ENCODE measurements at places on chromosomes 5 and 9. TPM values are rescaled to one million over a fixed set of nuclear protein-coding genes. Genes with fewer than 3 reads are reported as not detected.

DNA sequence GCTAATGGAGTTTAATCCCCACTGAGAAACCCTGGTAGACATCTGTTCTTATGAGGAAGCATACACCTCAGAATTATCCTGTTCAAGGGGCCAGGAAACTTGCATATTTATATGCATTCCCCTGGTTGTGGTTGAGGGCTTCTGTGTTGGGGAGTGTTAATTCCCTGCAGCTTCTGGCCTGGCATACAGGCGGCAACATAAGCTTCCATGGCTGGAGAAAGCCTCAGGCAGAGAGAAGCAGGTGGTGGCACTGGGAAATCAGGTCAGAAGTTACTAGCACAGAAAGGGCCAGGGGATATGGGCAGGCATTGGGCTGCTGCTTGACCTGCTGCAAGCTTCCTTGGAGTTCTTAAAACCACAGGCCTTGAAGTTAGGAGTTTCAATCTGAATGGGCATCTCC lies 166.1 kb upstream of the SEMA6A start:
- DNase-seq: no peak

- DNase-seq: no peak
These were observed 118.1 kb downstream of the C9orf152 start for GRCh38 chr9:110089681-110090370.

PCDHGA7 gene
- 0.07 TPM for total RNA-seq

PHF19 gene
- total RNA-seq: 254 TPM

DNA sequence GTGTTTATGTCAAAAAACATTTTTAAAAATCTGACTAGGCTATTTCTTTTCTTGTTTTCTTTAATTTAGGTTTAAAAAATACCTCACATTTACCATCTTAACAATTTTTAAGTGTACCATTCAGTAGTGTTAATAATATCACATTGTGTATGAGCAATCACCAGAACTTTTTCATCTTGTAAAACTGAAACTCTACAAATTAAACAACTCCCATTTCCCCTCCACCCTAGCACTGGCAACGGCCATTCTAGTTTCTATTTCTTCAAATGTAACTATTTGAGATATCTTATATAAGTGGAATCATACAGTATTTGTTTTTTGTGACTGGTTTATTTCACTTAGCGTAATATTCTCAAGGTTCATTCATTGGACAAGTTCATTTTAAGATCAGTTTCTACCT lies 27.7 kb downstream of the PLCXD3 start:
- no peak for DNase-seq

DNA sequence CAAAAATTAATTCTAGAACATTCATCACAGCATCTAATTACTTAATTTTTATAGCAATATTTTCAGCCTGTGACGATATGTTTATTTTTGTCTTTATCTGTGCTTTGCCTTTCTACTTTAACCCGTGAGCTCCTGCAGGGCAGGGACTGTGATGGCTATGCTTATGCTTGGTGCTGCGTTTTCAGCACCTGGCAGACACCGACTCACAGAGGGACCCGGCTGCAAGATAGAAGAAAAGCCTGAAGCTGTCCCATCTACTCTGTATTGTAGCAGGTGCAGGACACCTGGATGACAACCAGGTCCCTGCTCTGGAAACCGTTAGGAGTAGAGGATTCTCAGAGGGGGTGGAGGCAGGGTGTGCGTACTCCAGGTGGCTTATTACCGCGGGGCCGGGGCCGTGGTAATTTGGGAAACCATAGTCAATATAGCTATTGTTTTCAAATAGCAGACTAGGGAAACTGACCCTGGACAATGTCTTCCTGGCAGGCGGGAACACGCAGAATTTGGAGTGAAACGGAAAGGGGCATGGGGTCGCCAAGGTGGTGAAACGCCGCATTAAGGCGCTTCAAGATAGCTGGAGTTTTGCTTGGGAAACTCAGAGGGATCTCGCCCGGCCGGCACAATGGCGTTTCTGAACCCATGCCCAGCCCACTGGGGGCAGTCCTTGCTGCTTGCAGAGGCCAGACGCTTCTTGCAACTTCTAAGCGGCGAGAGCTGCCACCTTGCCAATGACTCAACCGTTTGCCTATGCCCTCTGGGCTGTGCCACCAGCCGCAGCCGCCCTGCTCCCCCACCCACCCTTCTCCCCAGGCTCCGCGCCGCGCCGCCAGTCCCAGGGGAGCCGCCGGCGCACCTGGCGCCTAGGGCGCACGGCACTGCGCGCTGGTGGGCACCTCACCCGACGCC lies 140.1 kb upstream of the PALM2AKAP2 start:
- no peak for DNase-seq

DNA sequence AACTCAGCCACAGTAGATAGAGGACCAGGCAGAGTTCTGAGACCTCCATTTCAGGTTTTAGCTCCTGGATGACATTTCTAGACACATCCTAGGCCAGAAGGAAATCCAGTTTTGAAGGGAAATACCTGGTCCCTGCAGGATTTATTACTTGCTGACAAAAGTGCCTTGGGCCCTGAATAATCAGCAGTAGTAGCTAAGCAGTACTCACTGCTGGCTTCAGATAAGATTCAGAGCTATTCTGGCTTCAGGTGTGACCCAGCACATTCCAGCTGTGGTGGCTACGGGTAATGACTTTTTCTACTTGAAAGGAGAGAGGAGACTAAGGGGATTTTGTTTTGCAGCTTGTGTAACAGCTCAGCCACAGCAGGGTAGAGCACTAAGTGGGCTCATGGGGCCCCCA lies 34.0 kb downstream of the NDUFAF2 start:
- DNase-seq: no peak

DNA sequence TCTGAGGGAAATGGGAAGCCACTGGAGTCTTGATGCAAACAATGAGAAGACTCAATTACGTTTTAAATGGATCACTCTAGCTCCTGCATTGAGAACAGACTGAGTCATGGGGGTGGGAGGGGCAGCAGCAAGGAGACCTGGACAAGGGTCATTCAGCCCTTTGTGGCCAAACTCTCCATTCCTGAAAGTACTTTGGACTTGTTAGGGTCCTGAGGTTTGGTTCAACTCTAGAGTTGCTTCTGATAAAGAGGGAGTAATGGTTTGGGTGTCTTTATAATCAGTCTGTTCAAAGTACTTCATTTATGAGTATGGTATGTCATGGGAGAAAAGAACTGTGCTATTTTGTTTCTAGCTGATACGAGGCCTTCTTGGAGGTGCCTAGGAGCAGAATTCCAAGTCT lies 67.7 kb upstream of the SMIM32 start:
- DNase-seq: no peak

Measured in activated CD8-positive, alpha-beta memory T cell treated with anti-CD3 and anti-CD28 coated beads, Interleukin-2, amount 10 ng/mL, durations not matched to agents 7 days and 5 days (primary cell).